NCI-H2107 (cell line): ENCODE measurements at places on chromosomes 6 and 20.

DNA sequence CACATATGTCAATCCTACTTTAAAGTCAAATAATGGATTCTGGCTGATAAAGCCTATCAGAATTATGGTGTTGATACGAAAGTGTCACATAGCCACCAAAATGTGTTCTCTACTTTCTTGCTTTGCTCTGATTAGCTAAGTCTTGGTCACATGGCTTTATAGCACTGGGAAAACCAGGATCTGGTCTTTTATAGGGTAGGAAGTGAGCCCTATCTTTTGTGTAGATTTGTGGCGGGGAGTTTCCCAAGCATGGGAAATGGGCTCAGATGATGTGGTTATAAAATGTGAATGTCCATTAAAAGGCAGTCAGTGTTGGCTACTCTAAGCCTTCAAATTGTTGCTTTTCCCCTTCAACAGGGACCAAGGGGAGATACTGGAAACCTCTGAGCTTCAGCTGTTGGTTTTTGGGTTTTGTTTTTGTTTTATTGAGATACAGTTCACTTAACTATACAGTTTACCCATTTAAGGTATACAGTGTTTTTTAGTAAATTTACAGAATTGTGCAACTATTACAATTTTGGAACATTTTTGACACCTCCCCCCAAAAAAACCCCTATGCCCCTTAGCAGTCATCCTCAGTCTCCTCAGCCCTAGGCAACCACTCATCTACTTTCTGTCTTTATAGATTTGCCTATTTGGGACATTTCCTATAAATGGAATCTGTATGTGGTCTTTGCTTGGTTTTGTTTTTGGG lies 12.2 kb downstream of the RRP36 start:
- DNase-seq = no peak

DNA sequence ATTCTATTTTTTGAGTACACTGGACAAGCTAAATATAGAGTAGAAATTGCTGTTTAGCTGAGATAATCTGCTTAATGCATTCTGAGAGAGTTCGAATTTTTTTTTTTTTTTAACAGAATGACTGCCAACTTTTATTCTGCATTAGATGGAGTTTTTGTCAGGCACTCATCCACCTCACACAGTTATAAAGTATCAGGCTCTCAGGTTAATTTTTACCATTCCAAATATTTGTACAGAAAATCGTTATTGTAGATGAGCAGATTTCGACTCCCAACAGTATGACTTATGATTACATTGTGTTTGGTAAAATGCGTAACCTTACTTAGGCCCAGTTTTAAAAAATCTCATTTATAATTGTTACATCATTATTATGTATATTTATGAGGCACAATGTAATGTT lies 1731.0 kb downstream of the GRIK2 start:
- DNase-seq = no peak

- no peak for DNase-seq
Observed at GRCh38 chr6:52063584-52064344, 23.6 kb downstream of the PKHD1 start.

DNA sequence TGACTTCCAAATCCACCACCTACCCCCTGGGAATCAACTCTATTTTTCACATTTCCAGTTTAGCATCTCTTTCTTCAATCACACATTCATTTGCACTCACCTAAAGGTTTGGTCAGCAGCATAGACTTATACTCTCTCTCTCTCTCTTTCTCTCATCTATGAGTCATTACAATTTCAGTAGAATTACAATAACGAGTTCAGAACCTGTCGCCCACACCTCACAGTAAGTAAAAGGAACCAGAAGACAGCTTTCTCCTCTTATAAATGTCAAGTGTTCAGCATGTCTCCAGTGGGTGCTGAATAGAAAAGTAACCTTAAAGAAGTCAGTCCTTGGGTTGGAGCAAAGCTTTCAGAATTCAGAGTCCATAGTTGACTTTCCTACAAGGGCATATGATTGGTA lies 1.1 kb upstream of the PHACTR1 start:
- no peak for DNase-seq

- no peak for DNase-seq
Observed at GRCh38 chr6:19153270-19153980, 683.7 kb upstream of the ID4 start.
